A549 treated with DMSO at 1 μM for 4 hours (cell line): ENCODE measurements at places on chromosomes 1 and 21. TPM values are rescaled to one million over a fixed set of nuclear protein-coding genes. Genes with fewer than 3 reads are reported as not detected.

The ACADM gene
- total RNA-seq: 28.5 to 38.4 TPM (median 33.3 TPM) in 5 replicates

The CRYBG2 gene
- total RNA-seq: 1.5 to 2.3 TPM (median 1.7 TPM) in 5 replicates

The BCAN gene
- 0.08 to 0.12 TPM in 2 of 5 replicates, not detected in the others for total RNA-seq

The TRIM63 gene
- total RNA-seq: not detected in 5 replicates

The NT5C1A gene
- not detected in 5 replicates for total RNA-seq

The LRRC71 gene
- total RNA-seq: 0.11 to 0.38 TPM (median 0.16 TPM) in 4 of 5 replicates, not detected in the other

The SEMA6C gene
- total RNA-seq: 0.72 to 2.0 TPM (median 1.4 TPM) in 5 replicates

The ZFYVE9 gene
- total RNA-seq: 7.1 to 9.2 TPM (median 8.2 TPM) in 5 replicates

The SLC9C2 gene
- total RNA-seq: not detected in 5 replicates

The CD164L2 gene
- total RNA-seq: not detected in 5 replicates

The NES gene
- total RNA-seq: 1.4 to 1.8 TPM (median 1.6 TPM) in 5 replicates

The PTGER3 gene
- total RNA-seq: not detected in 5 replicates

The C4BPB gene
- total RNA-seq: 0.99 to 1.5 TPM (median 1.1 TPM) in 5 replicates

The DEDD gene
- total RNA-seq: 25.0 to 32.8 TPM (median 29.9 TPM) in 5 replicates

The ACTL8 gene
- 1.7 to 2.0 TPM (median 1.8 TPM) in 5 replicates for total RNA-seq

The PPIAL4G gene
- not detected in 5 replicates for total RNA-seq

The RAB25 gene
- 0.14 TPM in 1 of 5 replicates, not detected in the others for total RNA-seq

The PBXIP1 gene
- 13.0 to 17.0 TPM (median 13.9 TPM) in 5 replicates for total RNA-seq

The SLC35F3 gene
- total RNA-seq: 3.3 to 6.6 TPM (median 5.9 TPM) in 5 replicates

The ANGEL2 gene
- total RNA-seq: 16.5 to 21.2 TPM (median 18.6 TPM) in 5 replicates

The PAQR6 gene
- 3.2 to 3.9 TPM (median 3.8 TPM) in 5 replicates for total RNA-seq

The CD52 gene
- not detected in 5 replicates for total RNA-seq

The CCDC181 gene
- 0.13 to 0.17 TPM (median 0.14 TPM) in 4 of 5 replicates, not detected in the other for total RNA-seq

The KIF21B gene
- total RNA-seq: 2.1 to 3.7 TPM (median 3.6 TPM) in 5 replicates

The ETV3L gene
- not detected in 5 replicates for total RNA-seq

The FTCD gene
- total RNA-seq: 0.08 to 0.16 TPM in 2 of 5 replicates, not detected in the others

The HEATR1 gene
- 23.7 to 35.1 TPM (median 30.6 TPM) in 5 replicates for total RNA-seq

The C8B gene
- total RNA-seq: not detected in 5 replicates

The SPRR2E gene
- total RNA-seq: not detected in 5 replicates

The RORC gene
- total RNA-seq: 0.02 to 0.07 TPM (median 0.03 TPM) in 3 of 5 replicates, not detected in the others

The OR2L3 gene
- not detected in 5 replicates for total RNA-seq

The STMN1 gene
- total RNA-seq: 182 to 214 TPM (median 210 TPM) in 5 replicates

The TSPEAR gene
- not detected in 5 replicates for total RNA-seq

The RBM11 gene
- total RNA-seq: 0.13 TPM in 1 of 5 replicates, not detected in the others

The TEDDM1 gene
- total RNA-seq: not detected in 5 replicates

The OPTC gene
- not detected in 5 replicates for total RNA-seq

The KRTAP10-1 gene
- not detected in 5 replicates for total RNA-seq

The LHX8 gene
- total RNA-seq: 1.1 to 1.8 TPM (median 1.3 TPM) in 5 replicates

The TBX15 gene
- 0.05 to 0.07 TPM (median 0.07 TPM) in 4 of 5 replicates, not detected in the other for total RNA-seq

The ANGPTL7 gene
- total RNA-seq: not detected in 5 replicates

The TNFRSF9 gene
- total RNA-seq: 2.7 to 4.6 TPM (median 3.8 TPM) in 5 replicates

The OR2L13 gene
- not detected in 5 replicates for total RNA-seq

The TEKT2 gene
- total RNA-seq: not detected in 5 replicates

The SYNJ1 gene
- total RNA-seq: 1.6 to 4.3 TPM (median 3.3 TPM) in 5 replicates

The KRTAP7-1 gene
- not detected in 5 replicates for total RNA-seq

The PBX1 gene
- total RNA-seq: 21.0 to 32.8 TPM (median 29.1 TPM) in 5 replicates
